ENCODE measurements at places on chromosomes 12 and 14.

DNA sequence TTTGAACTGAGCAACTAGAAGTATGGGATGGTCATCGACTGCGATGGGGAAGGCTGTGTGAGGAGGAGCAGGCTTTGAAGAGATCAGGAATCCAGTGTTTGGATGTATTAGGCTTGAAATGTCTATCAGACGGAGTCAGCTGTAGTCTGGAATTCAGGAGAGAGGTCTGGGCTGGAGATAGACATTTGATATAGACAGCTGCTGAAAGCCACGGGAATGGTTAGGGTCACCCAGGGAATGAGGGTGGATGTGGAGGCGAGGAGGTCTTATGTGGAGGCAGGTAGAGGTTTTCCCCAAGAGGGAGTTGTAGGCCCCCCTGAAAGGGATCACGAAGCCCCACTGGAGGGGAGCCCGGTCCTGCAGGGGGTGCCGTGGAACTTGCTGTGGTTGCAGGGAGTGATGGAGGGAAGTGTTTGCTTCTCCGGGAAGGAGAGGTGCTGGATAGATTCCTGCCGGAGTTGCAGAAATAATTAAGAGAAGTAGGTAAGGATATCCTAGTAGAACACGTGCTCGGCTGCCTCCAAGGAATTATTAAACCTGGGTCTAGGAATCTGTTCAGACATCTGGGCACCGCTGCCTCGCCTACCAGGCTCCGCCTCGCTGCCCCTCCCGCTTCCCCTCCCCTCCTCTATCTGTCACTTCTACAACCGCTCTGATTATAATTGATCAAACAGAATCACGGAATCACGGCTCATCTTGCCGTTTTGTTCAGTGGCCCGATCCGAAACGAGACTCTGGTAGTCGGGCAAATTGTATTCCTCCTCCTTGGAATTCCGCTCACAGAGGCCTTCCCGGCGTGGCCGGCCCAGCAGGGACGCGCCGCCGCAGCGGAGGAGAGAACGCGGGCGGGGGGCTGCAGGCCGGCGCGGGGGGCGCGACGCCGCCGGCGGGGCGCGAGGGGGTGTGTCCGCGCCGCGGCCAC is 826 bp upstream of the CACNA1C start:
- DNase-seq, result no peak

- DNase-seq, result no peak
Measured at GRCh38 chr14:50047274-50047676, 69.1 kb downstream of the VCPKMT start.

GRCh38 chr14:102363182-102363943 is 622 bp downstream of the TECPR2 start:
- peak; percentile 37 for DNase-seq

DNA sequence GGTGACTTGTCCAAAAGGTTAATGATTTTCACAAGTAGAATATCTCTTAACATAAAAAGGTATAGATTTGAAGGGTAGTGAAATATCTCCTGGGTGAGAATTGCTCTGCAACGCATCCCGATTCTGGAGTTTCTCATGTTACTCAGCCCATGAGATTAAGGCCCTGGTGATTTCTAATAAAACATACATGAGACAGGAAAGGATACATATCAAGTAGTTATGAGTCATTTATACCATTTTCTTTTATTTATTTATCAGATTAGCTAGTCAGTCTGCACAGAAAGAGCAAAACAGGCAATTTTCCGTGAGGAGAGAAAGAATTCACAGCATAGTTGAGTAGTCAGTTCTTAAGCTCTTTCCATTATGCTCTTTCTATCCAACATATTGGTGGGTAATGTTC is 535.6 kb upstream of the ATP2B1 start:
- DNase-seq, result no peak

DNA sequence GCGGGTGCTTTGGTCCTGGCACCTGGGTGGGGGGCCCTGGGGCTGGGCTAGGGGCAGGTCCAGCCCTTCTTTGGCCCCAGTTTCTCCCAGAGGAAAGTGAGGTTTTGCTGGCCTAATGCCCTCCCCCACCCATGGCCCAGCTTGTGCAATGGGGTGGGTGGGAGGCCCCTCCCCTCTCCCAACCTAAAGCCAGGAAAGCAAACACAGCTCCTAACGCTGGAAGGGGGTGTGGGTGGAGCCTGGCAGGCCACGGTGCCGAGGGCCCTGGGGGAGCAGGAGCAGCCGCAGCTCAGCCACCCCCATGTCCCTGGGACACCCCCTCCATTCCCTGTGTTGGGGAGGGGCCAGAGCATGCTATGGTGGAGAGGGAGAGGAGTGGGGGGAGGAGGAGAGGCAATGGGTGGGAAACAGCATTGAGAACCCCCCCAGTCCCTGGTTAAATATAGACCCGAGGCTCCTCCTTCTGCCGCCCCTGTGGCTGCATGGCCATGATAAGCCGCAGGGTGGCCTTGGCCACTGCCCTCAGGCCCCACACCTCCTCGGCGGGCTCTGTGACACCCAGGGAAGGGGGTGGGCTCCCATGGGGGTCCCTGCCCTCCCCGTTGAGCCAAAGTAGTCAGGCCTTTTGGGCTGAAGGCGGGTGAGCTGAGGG is 4.7 kb downstream of the EXOC3L4 start:
- no peak for DNase-seq

DNA sequence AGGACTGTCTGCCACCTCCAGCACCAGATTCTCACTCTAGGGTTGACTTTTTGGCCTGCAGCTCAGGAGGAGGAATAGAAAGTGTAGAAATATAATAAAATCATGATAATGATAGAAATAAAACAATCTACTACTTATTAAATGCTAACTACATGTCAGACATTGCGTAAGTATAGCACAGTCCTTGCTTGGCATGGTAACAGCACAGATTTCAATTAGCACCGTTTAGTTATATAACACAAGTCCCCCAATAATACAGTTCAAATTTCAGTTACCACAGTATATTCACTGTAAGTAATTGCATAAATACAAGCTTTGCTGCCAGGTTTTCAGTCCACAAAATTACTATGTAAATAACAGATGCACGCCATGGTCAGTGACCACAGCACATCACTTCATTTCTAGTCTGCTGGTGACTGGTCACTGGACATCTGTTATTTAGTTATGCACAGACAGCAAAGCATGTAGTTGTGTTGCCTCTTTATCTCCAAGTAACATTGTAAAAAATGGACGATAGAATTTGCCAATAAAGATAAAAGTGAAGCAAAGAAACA is 6.5 kb upstream of the GLT8D2 start:
- no peak for DNase-seq

- no peak for DNase-seq
Measured at GRCh38 chr12:54583726-54584125, 4.7 kb downstream of the PPP1R1A start.

- no peak for DNase-seq
Measured at GRCh38 chr12:6052940-6053329, 71.5 kb downstream of the VWF start.

DNA sequence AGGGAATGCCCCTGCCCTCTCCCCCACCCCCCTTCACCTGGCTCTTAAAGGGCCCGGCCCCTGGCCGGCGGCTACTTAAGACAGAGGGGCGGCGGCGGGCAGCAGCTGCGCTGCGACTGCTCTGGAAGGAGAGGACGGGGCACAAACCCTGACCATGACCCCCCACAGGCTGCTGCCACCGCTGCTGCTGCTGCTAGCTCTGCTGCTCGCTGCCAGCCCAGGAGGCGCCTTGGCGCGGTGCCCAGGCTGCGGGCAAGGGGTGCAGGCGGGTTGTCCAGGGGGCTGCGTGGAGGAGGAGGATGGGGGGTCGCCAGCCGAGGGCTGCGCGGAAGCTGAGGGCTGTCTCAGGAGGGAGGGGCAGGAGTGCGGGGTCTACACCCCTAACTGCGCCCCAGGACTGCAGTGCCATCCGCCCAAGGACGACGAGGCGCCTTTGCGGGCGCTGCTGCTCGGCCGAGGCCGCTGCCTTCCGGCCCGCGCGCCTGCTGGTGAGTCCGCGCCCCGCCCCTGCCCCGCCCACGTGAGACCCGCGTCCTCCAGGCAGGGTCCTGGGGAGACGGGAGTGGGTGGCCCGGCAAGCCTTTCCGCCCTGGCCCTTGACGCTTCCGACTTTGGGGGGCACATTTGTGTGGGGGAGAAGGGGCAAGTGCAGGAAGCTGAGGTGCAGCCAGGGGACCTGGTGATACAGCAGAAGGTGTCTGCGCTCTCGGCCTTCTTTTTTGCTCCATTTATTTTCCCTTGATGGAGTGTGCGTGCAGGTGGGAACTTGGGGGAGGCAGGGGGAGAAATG is at the start of gene IGFBP6:
Gene IGFBP6, plus strand, starts transcription at position 104 of the 790 bp plus-strand sequence. Its CDS starts 51 bp downstream, at position 155.
- peak; percentile 48 for DNase-seq

DNA sequence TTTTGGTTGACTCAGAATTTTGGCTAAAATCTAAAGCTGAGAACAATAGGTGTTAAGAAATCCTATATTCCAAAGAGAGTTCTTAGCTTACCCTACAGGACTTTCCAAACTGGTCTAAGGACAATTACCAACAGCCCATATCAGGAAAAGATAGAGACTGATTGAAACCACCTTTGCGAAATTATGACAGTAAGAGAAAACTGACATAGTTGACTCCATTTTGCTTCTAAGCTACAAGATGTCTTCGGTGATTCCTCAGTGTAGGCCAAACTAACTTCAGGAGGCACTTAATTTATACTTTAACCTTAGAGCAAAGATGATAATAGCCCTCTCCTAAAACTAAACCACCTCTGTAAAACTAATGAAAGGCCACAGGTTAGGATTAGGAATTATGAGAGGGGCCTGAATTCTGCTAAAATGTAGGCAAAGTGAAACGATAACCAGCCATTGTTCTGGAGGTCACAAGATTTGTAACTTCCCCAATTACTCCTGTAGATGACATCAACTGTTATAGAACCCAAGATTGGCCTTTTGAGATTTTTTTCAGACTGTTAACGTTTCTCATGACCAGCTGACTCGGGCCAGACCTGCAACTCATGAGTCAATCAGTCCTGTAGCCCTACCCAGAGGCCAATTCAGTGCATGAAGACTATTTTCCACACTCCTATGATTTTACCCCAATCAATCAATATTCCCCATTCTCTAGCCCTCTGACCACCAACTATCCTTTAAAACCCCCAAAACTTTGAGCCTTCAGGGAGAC is 43.0 kb downstream of the KLRG1 start:
- no peak for DNase-seq

GRCh38 chr12:25323581-25323982 is 72.9 kb upstream of the KRAS start:
- no peak for DNase-seq

- DNase-seq, result no peak
Measured at GRCh38 chr12:46379352-46379751, 6.8 kb upstream of the SLC38A2 start.

- DNase-seq, result no peak
Measured at GRCh38 chr12:77238335-77238734, 173.0 kb upstream of the E2F7 start.

DNA sequence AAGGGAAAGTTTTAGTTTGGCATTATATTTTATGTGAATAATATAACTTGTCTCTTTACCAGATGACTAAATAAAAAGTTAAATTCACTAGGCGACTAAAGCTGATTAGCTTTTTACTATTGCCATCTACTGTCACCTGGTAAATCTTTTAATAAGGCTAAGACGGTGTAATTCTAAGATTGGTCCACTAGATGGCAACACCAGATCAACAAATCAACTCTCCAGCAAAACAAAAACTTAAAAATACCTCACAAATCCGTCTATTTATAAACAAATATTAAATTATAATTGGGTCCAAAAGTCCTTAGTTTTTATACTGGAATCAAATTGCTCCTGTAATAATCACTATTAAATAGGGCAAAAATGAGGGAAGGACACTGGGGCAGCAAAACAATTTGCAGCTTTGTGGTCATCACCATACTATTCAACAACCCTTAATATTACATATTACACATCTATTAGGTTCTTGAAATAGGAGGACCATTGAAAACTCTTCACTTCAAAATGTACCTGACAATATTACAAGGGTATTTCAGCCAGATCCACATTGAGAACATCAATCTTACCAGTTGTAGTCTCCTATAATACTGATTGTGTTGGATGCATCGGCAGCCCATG is 47.9 kb downstream of the GALC start:
- DNase-seq, result no peak

Data from activated CD8-positive, alpha-beta memory T cell treated with anti-CD3 and anti-CD28 coated beads, Interleukin-2, amount 50 U/mL, for 4 hours (primary cell).